Activated CD4-positive, alpha-beta T cell treated with anti-CD3 and anti-CD28 coated beads, Interleukin-2, amount 50 U/mL, for 48 hours (primary cell): ENCODE measurements at places on chromosomes 4 and X.

DNA sequence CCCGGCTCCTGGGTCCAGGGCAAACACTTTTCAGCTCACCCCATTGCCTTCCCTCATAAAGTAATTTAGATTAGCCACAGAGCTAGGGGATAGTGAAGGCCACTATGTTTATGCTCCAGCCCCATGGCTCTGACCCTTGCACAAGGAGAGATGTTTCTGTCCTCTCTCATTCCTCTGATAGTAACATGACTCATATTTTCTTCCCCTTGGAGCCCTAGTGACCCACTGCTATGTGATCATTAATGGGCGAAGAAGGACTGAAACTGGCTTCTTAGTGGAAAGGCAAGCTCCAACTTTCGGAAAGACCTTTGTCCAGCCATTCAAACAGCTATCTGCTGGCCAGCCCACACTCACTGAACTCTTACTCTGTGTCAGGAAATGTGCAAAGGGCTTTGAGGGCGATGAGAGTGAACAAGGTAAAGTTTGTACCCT lies 12.3 kb downstream of the CLDN2 start:
- no peak for DNase-seq

GRCh38 chr4:126697748-126698147 lies 935.0 kb upstream of the INTU start:
- DNase-seq = no peak

DNA sequence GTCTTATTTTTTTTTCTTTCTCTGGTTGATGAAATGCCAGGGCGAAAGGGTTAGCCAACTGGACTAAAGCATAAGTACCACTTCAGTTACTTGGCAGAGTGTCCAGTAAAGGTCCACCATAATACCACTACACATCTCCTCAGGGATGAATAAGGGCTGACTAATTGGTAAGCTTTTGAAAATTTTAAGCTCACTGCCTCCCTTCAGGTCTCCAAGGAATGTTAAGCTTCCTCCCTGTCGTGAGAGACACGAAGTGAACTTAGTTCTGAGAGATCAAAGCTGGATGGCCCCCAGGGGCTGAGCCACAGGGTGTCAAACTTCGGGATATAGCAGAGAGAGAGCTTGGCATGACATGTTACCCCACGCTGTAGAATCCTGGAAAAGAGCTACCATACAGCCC lies 111.4 kb downstream of the VSIG4 start:
- no peak for DNase-seq

- DNase-seq = no peak
Observed at GRCh38 chr4:78510681-78511080, 40.9 kb upstream of the ANXA3 start.

DNA sequence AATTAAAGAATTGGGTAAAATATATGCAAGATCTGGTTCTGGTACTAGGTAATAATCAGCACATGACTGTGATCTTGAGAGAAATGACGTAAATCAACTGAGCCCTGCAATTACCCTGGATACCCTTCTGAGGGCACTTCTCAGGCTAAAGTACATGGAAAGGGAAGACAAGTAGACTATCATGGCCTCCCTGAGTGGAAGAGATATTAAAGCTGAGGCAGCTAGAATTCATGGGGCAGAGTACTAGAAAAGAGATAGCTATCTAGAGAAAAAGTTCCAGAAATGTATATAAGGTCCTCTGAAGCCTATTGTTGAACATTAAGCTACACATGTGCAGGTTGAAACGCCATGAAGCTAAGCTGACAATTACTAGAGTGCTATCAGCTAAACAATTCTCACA lies 249.6 kb downstream of the NKX6-1 start:
- DNase-seq = no peak

DNA sequence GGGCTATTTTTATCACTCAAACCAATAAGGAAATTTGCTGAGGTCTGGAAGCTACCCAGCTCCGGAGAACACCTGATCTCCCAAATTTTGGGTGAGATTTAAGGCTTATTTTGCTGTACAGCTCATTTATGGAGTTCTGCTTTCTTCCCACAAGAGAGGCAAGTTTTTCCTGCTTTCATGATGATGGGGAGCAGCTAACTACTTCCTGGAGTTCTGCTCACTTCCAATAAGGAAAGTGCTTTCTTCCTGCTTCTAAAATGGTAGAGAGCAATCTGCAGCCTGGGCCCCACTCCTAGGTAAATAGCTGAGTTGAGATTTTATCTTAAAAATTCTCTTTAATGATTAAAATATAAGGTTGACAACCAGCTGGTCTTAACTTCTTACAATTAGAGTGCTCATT lies 606.0 kb upstream of the HTR2C start:
- no peak for DNase-seq

- DNase-seq = no peak
Observed at GRCh38 chrX:22268706-22269105, 4.0 kb upstream of the CBLL2 start.

DNA sequence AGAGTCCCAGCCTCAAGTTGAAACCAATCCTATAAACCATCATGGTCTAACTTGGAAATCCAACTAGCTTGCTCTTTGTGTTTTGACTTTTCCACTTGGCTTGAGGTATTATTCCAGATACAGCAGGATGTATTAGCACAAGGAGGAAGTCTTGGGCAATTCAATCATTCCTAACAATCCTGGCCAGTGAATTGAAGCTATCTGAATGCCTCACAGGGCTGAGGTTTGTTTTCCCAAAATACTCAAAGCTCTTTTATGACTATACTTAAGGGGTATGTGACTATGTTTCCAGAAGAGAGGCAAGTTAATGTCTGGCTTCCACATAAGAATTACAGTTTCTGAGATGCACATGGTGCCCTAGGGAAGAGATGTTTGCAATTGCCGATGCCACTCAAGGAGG lies 66.8 kb upstream of the SH3RF1 start:
- DNase-seq = no peak

- no peak for DNase-seq
Observed at GRCh38 chr4:97116511-97116910, 1026.8 kb downstream of the STPG2 start.

- DNase-seq = peak; percentile 78
Observed at GRCh38 chr4:10457255-10457801, at the start of gene ZNF518B. Gene ZNF518B, minus strand, starts transcription at chr4:10457426. Its CDS starts 11,098 bp downstream, at chr4:10446328.

- DNase-seq = no peak
Observed at GRCh38 chr4:80419946-80420345, 84.4 kb downstream of the CFAP299 start.

DNA sequence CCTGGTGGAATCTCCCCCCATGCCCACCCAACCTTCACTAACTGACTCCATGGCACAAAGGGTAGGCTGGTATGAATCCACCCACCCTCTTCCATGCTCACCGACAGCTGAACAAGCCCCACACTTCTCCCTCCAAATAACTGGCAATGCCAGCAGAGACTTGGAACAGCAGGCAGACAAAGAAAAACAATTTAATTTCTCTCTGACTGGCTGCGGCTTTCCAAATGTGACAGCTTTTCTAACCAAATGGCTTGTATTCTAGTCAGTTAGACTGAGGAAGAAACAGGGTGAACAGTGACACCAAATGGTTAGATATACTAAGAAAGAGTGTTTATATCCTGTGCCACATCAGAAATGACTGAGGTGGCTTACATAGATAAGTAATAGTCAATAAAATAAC lies 199.3 kb upstream of the ADAMTS3 start:
- no peak for DNase-seq

- no peak for DNase-seq
Observed at GRCh38 chrX:17758382-17758781, 21.1 kb downstream of the SCML1 start.

GRCh38 chr4:176729489-176729888 lies 63.2 kb downstream of the VEGFC start:
- DNase-seq = no peak

DNA sequence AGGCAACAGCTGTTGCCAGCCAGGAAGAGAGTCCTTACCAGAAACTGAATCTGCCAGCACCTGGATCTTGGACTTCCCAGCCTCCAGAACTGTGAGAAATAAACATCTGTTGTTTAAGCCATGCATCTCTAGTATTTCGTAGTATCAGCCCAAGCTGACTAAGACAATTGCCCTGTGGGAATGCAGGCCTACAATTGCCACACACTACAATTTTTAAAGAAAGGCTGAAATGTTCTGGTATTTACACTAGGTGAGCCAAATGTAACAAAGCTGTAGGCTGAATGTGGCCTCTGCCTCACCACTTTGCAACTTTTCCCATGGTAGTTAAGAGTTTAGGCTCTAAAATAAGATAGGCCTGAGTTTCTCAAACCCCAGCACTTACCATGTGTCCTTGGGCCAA lies 59.1 kb downstream of the SPATA18 start:
- no peak for DNase-seq

DNA sequence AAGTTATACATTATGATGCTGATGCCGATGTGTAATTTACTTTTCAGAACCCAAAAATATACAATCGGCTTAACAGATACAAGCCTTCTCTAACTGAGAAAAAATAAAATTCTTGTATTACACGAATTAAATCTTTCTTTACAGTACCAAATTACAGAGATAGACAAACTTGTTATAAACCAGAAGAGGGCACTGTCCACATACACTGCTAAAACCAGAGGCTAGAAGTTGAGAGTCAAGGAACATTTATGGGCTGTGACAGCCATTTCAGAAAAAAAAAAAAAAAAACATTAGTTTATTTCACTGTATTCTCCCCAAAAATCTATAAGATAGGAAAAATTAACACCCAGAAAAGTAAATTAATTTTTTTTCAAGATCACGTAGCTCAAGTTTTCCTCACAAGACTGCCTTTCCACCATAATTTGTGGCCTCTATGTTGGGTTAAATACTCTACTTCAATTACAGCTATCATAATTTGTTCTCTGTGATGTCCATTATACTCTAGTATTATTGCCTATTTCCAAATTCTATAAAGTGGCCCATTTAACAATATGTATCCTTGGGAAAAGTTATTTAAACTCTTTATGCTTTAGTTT lies 12.0 kb downstream of the EREG start:
- no peak for DNase-seq

- no peak for DNase-seq
Observed at GRCh38 chrX:114903618-114904017, 113.8 kb downstream of the IL13RA2 start.

GRCh38 chrX:37802028-37802427 lies 22.2 kb downstream of the CYBB start:
- no peak for DNase-seq

DNA sequence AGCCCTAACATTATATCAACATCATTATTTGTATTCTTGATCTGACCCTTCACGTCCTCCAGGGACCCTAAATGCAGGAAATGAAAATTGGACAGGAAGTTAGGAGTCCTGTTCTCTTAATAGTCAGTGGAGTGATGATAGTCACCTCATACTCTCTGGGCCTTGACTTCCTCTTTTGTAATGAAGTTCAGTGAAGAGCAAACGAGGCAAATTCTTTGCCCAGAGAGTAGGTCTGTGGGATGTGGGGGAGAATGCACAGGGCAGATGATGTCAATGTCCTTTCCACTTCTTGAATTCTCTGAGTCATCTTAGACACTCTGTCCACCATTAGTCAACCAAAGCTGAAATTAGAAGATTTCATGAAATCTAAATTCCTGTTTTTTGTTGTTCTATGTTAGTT lies 17.1 kb upstream of the GPRIN3 start:
- no peak for DNase-seq

DNA sequence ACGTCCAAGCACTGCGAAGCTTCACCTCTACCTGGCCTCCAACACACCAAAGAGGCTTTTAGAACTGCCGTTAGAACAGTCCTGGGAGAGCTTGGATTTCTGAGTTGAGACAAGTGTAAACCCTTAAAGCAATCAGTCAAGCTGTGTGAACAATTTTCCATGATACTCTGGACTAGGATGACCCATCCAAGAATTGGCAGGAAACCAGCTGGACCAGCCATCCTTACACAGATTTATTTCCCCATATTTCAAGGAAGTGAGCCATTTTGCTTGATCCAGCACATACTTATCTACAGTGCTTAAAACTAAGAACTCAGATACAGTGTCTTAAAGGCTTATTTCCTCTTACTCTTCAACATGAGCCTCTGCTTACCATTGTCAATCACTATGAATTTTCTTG lies 340.7 kb upstream of the HS3ST1 start:
- DNase-seq = no peak

GRCh38 chrX:100654261-100654660 lies 10.3 kb downstream of the SRPX2 start:
- DNase-seq = no peak

DNA sequence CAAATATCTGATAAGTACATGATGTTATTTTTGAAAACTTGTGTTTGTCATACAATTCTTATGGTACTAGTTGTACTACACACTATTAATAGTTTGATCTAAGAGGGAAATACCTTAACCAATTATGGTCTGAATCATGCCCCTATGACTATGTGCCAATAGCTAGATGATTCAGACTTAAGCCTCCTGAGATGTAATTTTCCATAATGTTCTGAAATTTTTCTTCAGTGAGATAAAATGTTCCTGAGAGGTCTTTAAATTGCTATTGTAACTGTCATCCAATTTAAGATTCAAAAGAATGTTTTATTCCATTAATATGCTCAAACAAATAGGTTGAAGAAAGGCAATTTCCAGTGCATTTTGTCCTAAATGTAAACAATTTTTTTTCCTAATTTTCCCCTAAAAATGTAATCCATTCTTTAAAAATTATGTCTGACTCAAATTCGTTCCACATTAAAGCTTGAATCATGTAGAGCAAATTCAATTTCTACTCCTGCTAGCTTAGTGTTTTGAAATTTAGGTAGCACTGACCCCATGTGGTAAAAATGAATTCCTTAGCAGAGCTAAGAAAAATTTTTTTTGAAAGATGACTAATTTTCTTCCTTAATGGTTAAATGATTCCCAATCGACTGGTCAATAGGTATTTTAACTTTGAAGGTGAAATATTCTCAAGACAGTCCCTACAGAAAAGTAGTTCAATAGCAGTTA lies 49.1 kb downstream of the APOOL start:
- no peak for DNase-seq

GRCh38 chr4:140427919-140428471 lies 547 bp upstream of the CLGN start:
- no peak for DNase-seq

- DNase-seq = no peak
Observed at GRCh38 chrX:16629909-16630308, 20.0 kb upstream of the S100G start.

- no peak for DNase-seq
Observed at GRCh38 chrX:13721819-13722519, 12.5 kb downstream of the TRAPPC2 start.

DNA sequence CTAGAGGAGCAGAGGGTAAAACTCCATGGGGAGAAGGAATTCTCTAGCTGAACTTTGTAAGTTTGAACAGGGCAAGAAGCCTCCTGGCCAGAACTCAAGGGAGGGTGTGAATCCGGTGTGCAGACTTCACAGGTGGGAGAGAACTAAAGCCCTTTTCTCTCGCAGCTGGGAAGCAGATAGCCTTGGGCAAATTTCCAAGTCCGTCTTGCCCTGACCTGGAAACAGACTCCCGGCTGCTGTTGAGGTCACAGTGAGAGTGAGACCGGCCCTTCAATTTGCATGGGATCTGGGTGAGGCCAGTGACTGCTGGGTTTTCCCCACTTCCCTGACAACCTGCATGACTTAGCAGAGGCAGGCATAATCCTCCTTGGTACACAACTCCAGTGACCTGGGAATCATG lies 94.5 kb upstream of the ZNF827 start:
- DNase-seq = no peak
